ENCODE measurements at places on chromosomes 7 and 10.

DNA sequence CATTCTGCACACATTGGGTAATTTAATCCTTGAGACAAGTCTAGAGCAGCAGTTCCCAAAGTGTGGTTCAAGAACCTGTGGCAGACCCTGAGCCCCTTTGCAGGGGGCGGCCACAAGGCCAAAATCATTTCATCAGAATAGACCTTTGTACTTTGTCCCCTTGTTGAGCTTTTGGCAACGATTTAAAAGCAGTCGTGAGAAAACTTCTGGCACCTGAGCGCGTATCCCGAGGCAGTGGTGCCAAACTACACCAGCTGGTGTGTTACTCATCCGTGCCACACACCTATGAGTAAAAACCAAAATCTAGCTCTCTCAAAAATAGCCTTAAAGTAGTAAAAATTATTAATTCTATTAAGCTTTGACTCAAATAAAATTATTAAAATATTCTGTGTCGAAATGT lies 306.8 kb downstream of the SDK1 start:
- ATAC-seq, result no peak

DNA sequence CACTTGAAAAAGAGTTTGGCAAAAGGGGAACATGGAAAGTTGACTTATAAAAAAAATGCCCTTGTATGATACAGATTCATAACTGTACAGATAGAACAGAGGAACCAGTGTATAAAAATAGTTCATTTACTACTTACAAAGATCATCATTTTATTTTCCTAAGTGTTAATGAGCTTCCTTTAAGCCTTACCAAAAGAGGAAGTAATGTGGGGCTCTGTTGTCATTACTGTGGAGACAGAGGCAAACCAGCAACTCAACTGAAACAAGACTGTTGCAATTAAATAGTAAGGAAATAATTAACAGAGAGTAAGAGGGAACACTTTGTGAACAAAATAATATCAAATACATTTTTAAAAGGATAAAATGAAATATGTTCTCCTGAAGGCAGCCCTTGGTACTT lies 526.2 kb upstream of the ADARB2 start:
- ATAC-seq, result no peak

DNA sequence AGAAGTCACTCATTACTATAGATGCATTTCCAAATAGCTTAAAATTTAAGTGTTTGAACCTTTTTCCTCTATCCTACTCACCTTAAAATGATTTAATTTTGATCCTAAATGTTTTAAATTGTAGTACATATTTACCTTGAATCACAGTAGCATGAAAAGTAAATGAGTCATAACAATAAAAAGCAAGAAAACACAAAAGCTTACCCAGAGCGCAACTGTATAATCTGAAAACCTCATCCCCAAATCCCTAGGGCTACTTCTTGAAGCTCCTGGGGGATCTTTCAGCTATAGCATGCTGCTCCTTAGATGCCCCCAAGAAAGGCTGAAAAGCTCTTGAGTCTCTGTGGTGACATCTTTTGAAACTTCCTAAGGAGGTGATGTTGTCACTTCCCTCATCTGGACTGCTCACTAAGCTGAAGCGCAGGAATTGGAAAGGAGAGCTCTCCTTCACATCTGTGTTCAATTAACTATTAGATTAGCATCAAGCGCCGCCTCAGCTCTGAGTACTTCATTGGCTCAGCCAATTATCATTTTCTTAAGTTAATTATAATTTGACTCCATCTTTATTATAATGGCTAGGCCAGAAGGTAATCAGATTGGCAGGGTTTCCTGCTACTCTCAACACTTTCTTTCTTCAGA lies 60.2 kb downstream of the SEMA3E start:
- ATAC-seq, result no peak

DNA sequence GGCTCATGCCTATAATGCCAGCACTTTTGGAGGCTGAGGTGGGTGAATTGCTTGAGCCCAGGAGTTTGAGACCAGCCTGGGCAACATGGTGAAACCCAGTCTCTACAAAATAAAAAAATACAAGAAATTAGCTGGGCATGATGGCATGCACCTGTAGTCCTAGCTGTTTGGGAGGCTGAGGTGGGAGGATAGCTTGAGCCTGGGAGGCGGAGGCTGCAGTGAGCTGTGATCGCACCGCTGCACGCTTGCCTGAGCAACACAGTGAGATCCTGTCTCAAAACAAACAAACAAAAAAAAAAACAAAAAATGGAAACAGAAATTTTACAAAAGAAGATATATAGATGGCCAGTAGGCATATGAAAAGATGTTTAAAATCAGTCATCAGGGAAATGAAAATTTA lies 57.1 kb downstream of the PTEN start:
- no peak for ATAC-seq

DNA sequence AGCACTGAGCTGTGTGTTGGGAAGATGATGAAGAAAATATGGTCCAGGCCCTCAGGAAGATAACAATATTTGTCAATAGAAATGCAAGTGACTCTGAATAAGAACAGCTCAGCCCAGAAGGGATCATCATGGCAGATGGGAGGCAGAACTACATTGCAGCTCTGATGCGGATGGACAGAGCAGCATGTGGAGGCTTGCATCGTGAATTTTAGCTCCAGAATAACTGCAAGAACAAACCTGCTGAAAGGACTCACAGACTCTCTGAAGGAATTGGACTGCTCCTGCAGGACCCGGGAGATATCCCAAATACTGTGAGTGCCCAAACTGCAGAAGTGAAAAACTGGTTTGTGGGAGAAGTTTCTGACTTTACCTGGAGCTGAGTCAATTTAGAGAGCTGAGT lies 80.6 kb upstream of the LAMB4 start:
- ATAC-seq, result no peak

DNA sequence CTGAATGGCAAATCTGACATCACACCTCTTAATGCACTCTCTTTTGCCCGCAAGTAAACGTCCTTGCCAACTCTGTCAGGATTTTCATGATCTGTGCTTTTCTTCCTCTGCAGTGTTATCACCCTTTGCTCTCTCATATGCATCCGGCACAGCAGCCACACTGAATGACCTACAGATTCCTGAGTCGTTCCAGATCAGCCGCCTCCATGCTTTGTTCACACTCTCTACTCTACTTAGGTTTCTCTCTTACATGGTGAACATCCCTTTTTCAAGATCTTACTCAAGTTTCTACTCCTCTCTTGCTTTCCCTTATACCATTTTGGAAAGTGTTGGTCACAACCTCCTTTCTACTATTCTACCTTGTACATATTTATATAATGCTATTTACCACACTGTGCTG lies 127.7 kb upstream of the AOAH start:
- no peak for ATAC-seq

DNA sequence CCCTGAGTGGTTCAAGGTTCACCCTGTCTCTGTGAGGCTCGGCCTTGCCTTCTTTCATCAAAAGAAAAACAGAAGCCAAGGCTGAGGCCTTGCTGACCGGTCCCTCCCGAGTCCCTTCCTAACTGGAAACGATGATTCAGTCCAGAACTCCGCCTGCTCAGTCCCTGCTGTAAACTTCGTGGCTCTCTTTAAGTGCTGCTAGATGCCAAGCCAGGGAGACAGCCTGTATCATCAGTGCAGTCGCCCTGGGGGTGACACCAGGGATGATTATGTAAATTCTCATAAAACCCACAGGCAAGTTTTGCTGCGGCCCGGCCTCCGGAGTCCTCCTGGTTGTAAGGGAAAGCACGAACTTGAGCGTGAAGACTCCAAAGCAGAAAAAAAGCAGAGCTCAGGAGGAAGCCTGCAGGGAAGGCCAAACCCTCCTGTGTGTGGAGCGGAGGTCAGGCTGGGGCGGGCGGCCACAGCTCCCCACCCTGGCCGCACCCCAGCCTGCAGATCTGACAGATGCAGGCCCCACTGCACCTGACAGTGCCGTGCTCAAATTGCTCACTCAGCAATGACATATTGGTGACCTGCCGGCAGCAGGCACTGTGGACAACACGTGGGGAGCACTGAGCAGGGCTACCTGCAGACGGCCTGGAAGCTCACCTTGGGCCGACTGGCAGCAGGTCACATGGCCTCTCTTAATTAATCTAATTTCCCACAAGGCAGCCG lies 123.4 kb downstream of the DYNC2I1 start:
- no peak for ATAC-seq

DNA sequence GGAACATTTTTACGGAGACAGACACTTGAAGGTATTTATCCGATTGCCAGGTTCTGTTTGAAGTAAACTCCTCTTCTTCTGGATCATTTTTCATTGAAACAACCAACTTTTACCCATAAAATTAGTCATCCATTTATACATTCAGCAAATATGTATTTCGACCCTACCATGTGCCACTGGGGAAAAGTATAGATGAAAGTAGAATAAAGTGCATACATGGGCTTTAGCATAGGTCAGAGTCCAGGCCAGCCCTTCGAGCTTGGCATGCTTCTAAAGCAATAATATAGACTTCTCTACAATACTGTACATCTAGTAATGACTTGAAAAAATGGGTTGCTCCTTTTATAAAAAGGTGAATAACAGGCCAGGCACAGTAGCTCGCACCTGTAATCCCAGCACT lies 10.1 kb downstream of the SLC25A16 start:
- no peak for ATAC-seq

DNA sequence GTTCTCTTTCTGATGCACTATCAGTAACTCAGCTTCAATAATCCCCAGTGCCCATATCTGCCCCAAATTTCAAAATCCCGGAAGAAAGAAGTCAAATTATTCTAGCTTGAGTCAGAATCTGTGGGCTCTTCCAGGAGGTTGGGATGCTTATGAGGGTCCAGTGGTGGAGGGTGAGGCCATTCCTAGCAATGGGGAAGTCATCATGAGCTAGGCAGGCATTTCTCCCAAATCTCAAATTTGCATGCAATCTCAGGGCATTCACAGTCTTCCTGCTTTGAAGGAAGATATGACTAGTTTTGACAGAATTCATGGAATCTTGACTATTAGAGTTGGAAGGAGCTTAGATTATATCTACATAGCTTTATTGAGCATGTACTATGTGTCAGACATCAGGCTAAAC lies 164.3 kb upstream of the AGK start:
- ATAC-seq, result no peak

GRCh38 chr7:44431091-44431608 lies 59.3 kb downstream of the NUDCD3 start:
- peak; percentile 37 for ATAC-seq

- ATAC-seq, result no peak
Measured at GRCh38 chr10:65350611-65351010, 1575.2 kb upstream of the LRRTM3 start.

DNA sequence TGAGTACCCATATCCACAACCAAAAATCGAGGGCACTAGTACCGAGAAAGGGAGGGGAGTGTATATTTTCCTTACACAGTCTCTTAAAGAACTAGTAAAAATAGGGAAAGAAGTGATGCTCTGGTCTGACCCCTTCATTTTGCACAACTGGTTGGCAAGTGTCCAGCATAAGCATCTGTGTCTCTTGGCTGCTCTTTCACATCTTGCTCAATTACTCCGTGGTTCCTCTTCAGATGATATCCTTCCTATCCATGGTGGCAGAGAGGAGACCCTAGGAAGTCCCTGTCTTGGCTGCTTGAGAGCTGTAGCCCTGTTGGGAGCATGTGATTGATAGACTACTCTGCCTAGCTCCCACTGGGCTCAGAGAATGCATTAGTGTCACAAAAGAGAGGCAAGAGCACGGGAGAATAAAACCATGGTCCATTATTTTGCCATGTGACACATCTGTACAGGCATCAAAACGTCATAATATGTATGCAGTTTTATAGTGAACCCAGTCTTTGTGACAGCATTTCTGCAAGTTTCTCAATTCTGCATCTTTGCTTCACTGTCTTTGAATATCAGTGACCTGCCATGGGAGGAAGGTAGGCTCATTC lies 111.8 kb upstream of the ANKRD1 start:
- ATAC-seq, result peak; percentile 61

GRCh38 chr10:131149586-131149985 lies 161.9 kb downstream of the TCERG1L start:
- no peak for ATAC-seq

DNA sequence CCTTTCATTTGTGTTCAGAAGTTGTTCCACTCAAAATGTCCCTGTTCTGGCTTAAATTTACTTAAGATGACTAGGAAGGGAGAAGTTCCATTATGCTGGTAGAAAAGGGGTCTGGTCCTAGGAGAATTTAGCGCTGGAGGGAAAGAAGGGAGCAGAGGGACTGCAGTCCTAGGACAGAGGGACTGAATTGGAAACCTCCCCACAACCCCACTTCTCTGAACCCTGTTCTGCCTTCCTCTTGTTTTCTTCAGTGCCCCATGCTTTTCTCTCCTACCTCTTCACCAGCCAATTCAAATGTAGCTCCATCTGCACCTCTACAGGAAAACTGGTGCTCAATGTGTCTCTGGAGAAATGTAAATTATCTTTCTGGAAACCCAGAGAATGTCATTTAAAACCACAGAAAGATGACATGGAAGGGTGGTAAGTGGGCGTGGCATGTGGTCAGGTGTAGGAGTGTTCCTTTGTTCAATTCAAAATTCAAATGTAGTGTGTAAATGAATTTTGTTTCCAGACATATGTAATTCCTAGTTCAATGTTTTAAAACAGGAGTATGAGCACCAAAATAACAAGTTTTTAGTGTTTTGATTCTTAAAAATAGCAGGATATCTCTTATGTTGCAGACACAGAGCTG lies 24.0 kb upstream of the RHOBTB1 start:
- ATAC-seq, result no peak

GRCh38 chr7:132785870-132786269 lies 209.6 kb upstream of the PLXNA4 start:
- no peak for ATAC-seq

DNA sequence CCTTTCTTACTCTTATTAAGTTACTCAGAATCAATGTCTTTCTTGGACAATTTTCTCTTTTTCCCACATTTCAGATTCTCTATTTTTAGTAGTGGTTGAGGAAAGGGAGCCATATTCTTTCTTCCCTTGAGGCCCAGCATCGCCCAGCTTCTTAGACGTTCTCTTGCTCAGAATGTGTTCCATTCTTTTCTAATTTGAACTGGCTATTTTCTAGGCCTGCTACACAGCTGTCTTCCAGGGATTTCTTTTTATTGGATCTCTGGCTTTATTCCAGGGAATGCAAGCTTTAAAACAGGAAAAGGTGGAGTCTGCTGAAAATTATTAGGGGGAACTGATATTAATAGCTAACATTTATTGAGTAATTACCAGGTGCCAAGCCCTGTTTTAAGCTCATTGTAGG lies 58.3 kb downstream of the WIPF3 start:
- ATAC-seq, result no peak

GRCh38 chr10:44799966-44800365 lies 111.2 kb upstream of the TMEM72 start:
- ATAC-seq, result no peak

DNA sequence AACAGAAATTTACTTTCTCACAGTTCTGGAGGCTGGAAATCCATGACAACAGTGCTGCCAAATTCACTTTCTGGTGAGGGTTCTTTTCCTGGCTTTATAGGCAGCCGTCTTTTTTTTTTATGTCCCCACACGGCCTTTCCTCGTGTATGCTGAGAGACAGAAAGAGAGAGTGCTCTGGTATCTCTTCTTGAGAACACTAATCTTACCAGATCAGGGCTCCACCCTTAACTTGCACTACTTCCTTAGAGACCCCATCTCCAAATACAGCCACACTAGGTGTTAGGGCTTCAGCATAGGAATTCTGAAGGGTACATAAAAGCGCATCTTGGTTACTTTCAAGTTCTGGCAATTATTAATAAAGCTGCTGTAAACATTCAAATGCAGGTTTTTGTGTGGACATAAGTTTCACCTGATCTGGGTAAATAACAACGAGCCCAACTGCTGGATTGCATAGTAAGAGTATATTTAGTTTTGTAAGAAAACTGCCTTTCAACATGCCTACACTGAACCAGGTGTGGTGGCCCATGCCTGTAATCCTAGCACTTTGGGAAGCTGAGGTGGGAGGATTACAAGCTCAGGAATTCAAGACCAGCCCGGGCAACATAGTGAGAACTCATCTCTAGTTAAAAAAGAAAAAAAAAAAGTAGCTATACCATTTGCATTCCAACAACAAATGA lies 8.2 kb upstream of the C1GALT1 start:
- ATAC-seq, result no peak

GRCh38 chr7:94655126-94655847 lies 646 bp downstream of the SGCE start:
- ATAC-seq, result no peak
